ENCODE measurements at places on chromosomes 16 and 17.

DNA sequence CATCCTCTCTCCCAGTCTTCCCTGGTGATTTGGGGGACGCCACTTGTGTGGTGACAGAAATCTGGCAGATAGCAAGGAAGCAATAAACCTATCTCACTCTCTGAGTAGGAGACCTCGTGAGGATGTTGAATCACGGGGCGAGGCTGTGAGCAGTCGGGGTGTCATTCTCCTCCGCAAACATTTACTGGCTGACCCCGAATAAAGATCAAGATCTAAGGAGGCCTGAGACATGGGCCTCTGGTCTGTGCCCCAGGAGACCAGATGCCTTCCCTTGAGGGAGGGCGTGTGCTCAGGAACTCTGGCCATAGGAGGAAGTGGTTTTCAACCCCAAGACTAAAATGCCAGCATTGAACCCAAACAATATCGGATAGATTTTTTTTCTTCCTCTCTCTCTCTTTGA, 53.1 kb downstream of the FOXL1 start:
- DNase-seq = no peak

DNA sequence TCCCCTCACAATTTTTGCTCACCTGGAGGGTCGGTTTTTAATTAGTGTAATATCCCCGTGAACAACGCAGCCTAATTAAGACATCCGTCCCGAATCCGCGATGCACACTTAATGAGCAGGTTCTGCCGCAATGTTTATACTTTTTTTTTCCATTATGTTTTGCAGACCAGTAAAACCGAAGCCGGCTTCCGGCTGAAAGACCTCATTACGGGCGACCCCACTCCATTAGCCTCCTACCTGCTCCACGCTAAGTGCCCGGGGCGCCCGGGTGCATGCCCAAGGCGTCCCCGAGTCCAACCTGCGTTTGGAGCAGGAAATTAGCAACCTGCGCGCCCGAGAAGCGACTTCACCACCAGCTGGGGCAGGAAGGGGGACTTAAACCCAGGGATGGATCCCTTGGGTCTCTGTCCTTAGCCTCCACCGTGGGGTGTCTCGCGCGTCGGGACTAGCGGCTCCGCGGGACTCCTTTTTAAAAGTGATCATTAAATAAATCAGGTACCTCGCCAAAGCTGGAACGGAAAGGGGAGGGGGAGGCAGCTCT, 1.7 kb downstream of the RBFOX3 start:
- no peak for DNase-seq

GRCh38 chr16:28984619-28985135, at the start of gene LAT:
TSS of gene LAT (plus strand) at chr16:28985052. CDS start at chr16:28985418, 366 bp downstream.
- DNase-seq = peak; percentile 89

DNA sequence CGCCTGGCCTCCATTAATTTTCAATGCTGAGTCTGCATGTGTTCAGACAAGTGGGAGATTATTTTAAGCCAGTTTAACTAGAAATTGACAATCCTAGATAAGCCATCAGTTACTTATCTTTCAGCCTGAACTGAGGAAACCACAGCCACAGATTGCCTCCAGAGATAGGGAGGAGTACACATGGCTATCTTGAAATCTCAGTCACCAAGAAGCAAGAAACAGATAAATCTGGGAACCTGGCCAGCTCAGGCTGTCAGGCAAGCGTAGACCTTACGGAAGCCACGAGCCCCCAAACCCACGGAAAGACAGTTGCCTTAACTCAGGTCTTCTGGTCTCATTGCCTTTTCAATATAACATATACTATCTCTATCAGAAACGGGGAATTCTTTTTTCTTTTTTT, 2.0 kb upstream of the GLG1 start:
- DNase-seq = no peak

- DNase-seq = no peak
These were observed 34.4 kb upstream of the ZNF750 start for GRCh38 chr17:82874011-82874835.

DNA sequence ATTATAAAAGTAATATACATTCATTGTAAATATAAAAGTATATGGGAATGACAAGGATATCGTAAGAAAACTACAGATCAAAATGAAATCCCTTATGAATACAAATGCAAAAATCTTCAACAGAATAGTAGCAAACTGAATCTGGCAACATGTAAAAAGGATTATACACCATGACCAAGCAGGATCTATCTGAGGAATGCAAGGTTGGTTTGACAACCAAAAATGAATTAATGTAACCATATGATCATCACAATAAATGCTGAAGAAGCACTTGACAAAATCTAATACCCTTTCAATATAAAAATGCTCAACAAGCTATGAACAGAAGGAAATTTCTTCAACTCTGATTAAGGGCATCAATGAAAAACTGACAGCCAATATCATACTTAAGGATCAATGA, 48.8 kb downstream of the NDEL1 start:
- no peak for DNase-seq

- DNase-seq = no peak
These were observed 563.4 kb upstream of the CA10 start for GRCh38 chr17:52721910-52722309.

GRCh38 chr17:58231641-58232040, 6.7 kb upstream of the LPO start:
- DNase-seq = peak; percentile 69

DNA sequence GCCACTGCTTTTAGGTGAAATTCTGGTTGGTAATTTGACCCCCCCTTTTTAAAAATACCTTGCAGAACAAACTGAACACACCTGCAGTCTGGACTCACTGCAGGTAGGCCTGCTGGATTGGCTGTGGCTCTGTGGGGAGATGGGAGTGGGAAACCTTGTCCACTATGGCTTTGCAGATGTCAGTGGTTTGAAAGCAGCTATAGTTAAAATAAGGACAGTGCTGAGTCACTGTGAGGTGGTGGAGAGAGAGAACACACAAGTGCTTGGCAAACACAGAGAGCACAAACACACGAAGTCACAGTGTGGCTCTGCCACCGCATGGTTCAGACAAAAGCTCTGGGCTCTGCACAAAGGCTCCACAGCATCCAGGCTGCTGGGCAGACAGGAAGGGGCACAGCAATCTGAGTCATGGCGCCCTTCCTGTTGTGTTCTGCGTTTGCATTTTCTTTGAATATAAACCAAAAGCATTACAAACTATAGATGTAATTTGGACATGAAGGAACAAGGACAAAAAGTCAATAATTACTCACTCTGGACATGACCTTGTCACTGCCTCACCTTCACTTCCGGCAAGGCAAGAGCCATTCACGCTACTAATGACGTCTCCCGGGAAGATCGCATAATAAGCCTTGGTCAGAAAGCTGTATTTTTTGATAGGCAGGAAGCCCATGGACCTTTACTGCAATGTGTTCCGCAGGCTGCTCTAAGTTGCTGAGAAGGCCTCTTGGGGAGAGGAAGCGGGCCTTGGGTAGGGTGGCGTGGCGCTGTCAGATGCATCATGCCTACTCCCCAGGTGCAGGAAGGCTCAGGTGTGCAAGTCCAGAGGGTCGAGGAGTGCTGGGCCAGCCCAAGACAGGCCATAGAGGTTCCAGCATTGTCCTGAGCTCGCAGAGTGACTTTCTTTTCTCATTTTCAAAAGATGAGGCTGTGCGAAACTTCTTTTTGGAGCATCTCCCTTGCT, 60.1 kb upstream of the MED9 start:
- peak; percentile 13 for DNase-seq

DNA sequence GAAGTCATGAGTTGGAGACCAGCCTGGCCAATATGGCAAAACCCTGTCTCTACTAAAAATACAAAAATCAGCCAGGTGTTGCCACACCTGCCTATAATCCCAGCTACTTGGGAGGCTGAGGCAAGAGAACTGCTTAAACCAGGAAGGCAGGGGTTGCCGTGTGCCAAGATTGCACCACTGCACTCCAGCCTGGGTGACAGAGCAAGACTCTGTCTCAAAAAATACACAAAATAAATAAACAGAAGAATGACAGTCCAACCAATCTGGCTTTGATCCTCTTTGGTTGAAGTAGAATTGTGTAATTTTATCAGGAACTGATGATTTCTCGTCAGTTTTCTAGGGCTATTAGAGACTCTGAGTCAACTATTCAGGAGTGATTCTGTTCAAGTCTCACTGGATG, 79.4 kb downstream of the SLC5A11 start:
- DNase-seq = no peak

- no peak for DNase-seq
These were observed 469 bp downstream of the GPRC5C start for GRCh38 chr17:74432424-74432690.

DNA sequence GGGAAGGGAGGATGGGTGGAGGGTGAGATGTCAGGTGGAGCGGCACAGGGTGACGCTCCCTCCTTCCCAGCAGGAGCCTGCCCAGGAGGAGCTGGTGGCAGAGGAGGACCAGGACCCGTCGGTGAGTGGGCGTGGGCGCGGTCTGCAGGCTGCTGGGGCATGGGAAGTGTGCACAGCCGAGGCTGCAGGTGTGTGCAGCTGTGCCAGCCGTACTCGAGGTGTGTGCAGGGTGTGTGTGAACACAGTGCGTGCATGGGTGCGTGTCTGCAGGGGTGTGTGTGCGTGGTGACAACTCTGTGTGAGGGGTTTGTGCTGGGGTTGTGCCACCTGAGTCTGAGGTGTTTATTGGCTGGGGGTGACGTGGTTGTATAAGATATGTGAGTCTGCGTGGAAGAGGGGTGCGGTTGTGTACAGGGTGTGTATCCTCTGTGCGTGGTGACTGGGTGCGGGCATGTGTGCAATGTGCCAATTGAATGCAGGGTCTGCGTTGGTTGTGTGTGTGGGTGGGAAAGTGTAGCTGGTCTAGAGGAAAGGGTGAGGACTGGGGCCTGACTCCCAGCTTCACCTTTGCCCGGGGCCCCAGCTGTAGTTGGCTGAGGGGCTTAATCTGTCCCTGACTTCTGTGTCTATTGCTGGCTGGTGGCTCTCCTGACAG, 670 bp downstream of the TNFSF12 start:
- DNase-seq = no peak

- no peak for DNase-seq
These were observed 2140.2 kb downstream of the TP53TG3F start for GRCh38 chr16:35599429-35600160.

DNA sequence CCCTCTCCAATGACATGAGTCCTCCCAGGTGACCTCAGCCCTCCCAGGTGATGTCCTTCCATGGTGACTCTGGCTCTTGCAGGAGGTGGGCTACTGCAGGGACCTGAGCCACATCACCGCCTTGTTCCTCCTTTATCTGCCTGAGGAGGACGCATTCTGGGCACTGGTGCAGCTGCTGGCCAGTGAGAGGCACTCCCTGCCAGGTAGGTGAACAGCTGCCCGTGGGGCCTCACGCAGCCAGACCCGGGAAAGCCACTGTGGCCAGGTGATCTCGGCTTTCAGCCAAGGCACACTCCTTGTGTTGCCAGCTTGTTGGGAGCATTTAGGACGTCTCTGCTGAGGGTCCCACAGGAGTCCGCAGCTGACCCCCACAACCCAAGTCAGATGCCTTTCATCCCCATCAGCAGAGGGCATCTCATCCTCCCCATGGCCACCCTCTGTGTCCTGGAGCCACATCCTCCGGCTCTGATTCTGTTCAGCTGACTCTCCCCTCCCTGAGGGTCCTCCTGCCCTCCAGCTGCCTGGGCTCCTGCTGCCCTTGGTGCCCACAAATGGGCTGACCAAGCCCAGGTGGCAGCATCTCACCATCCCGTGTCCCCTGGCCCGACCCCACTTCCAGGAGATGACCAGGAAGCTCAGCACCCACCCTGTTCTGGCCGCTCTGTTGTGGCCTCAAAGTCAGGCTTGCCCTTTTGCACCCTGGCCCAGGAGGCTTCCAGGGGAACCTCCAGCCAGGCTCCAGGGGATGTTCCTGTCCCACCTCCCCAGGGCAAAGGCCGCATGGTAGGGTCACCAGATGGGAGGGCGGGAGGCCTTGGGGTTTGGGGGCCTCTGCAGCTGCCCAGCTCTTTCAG, 20.1 kb downstream of the USP6 start:
- DNase-seq = no peak

- no peak for DNase-seq
These were observed 136.3 kb upstream of the XYLT1 start for GRCh38 chr16:17607075-17607509.

DNA sequence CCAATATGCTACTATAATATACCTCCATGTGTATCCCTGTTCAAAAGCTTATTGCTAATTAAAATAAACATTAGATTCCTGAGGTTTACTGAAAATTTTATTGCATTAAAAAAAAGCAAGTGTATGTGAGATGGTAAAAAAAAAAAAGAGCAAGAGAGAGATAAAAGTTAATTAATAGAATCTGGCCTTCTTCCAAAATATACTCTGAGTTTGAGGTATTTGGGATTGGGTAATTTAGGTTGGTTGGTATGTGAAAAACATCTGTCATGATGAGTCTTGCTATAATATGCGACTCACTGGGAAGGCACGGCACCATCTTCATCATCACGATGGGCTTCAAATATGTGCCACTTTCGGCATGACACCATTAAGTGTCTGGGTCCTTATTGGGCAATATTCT, 711.1 kb upstream of the SOX9 start:
- DNase-seq = no peak

- DNase-seq = no peak
These were observed 6.1 kb upstream of the PRKCA start for GRCh38 chr17:66296289-66296725.

DNA sequence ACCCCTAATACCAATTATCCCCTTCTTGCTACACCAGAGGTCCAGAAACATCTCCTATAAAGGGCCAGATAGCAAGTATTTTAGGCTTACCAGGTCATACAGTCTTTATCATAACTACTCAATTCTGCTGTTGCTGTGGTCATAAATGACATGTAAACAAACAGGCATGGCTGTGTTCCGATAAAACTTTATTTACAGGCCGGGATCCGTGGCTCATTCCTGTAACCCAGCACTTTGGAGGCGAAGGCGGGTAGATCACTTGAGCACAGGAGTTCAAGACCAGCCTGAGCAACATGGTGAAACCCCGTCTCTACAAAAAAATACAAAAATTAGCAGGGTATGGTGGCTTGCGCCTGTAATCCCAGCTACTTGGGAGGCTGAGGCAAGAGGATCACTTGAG, 12.3 kb downstream of the ASGR1 start:
- DNase-seq = no peak

DNA sequence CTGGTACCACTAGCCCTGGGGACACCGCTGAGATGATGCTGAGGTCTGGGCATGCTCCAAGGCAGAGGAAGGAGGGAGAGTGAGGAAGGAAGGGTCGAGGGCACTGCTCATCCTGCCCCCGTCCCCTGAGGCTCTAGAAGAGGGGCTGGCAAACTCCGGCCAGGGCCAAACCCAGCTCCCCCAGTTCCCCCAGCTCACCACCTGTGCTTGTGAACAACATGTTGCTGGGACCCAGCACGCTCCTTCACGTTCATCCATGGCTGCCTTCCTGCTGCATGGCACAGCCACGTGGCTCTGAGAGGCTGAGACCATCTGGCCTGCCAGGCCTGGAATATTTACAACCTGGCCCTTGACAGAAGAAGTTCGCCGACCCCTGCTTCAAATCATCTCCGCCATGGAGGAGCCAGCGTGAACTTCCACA, 81.2 kb downstream of the RBFOX3 start:
- no peak for DNase-seq

DNA sequence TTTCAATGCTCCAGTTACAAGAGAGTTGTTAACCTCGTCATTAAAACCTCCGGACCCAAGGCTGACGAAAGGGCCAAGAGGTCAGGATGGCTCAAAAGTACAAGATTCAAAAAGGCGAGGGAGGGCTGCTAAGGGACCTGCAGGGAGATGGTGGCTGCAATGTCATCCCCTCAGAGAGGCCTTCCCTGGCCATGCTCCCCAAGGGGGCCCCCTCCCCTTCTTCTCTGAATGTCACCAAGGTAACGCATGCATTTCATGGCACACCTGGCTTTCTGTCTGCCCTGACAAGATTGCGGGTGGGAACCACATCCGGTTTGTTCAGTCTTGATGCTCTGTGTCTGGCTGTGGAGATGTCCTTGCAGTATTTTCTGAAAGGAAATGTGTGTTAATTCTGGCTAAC, 89.9 kb downstream of the C16orf78 start:
- no peak for DNase-seq

GRCh38 chr17:61468263-61468907, 16.2 kb downstream of the TBX4 start:
- DNase-seq = no peak
